ENCODE measurements at places on chromosomes 2 and 18.

GRCh38 chr2:179057737-179058136, 7.8 kb upstream of the CCDC141 start:
- no peak for DNase-seq

- no peak for DNase-seq
Measured at GRCh38 chr2:54858021-54858681, 134.7 kb downstream of the EML6 start.

DNA sequence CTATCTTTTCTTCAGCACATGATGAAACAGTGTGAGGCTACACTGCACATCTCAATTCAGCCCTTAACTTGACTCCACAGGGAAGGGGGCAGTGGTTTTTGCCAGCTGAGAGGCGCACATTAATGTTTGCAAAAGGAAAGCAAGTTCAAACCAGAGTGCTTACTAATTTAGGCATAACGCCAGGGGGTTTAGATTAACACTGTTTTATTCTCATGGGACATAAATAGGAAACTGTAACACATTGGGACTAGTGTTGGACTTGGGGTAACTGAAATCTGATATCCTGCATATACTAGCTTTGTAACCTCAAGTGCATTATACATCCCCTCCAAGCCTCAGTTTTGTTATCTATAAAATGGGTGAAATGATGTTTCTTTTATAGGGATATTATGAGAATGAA, 821.2 kb upstream of the ID2 start:
- no peak for DNase-seq

DNA sequence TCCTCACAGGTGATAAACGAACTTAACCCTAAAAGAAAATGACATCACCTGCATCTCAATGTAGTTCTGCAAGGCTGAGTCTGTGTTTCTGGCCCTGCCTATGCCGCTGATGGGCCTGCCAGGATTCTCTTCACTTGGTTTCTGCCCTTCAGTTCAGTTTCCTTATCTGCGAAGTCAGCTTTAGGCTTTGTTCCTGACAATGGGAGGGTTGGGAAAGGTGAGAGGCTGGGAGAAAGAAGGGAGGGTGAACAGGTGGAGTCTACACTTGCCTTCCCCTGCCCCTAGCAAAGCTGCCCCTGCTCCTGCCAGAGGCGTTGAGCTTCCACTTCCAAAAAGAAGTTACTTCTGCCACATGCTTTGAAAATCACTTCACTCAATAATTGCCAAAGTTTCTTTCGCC, 124.0 kb upstream of the APCDD1 start:
- no peak for DNase-seq

- DNase-seq, result no peak
Measured at GRCh38 chr2:24107336-24107735, 15.8 kb downstream of the PFN4 start.

DNA sequence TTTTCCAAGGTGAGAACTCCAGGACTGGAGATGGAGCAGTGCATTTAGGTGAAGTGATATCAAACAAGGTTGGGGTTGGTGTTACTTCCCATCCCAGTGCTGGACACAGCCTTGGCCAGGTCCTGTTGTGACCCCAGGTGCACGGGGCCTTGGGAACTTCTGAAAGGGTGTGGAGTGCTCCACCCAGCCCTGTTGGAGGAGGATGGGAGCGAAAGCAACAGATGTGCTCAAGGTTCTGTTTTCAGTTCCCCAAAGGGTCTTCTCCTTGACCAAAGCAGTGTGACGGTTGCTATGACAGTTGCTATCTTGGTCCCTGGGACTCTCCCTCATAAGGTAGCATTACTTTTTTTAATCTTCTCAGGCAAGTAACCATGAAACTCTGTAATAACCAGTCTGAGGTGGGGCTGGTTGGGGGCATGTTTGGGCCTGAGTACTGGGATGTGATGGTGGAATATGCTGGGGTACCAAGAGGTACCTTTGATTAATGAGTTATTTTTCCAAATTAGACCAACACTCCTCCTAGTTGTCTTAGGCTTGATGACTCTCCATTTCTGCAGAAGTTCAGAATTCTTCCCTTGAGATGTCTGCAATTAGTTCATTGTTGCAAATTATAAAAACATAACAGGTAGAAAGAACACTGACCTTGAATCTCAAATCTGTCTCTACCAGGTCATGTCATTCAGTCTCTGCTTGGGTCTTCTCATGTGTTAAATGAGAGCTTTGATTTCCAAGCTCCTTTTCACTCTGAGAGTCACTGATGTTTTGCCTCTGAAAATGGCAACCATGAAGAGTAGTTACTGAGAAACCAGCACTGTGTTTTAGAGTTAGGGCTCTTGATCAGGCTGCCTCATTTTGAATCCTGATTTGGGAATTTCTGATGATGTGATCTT, 154.5 kb downstream of the RPIA start:
- DNase-seq, result no peak

DNA sequence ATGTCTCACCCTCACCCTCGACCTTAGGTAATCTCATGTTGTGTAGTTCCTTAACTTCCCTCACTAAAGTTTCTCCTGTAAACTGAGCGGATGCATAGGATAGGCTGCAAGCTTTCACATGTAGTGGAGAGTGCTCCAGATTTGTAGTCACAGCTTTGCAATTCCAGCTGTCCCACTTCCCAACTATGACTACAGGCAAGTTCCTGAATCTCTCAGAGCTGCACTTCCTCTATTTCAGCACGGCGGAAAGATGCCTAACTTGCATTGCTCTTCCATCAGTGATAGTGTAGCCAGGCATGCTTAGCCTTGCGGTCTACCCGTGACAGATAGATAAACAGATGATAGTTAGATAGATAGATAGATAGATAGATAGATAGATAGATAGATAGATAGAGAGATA, 183.1 kb upstream of the CCDC68 start:
- no peak for DNase-seq

- no peak for DNase-seq
Measured at GRCh38 chr2:75799859-75800258, 89.1 kb upstream of the GCFC2 start.

GRCh38 chr2:132656266-132656975, 13.6 kb downstream of the LYPD1 start:
- DNase-seq, result no peak

- no peak for DNase-seq
Measured at GRCh38 chr2:10499275-10499907, 51.3 kb upstream of the ODC1 start.

DNA sequence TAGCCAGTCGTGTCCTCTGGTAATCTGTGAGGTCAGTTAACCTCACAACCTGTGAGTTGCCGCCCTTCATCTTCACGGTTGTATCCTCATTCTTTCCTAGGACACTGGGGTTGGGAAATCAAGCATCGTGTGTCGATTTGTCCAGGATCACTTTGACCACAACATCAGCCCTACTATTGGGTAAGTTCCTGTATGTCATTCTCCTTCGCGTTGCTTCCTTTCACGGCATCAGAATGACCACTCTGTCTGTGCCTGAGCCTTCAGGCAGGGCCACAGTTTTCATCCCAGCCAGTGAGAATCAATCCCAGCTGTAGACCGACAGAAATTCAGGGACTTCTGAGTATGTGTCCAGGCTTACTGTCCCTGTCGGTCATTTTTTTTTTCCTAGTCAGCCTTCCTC, 67.1 kb downstream of the RAB31 start:
- no peak for DNase-seq

- no peak for DNase-seq
Measured at GRCh38 chr2:46520130-46520711, 40.9 kb downstream of the TMEM247 start.

DNA sequence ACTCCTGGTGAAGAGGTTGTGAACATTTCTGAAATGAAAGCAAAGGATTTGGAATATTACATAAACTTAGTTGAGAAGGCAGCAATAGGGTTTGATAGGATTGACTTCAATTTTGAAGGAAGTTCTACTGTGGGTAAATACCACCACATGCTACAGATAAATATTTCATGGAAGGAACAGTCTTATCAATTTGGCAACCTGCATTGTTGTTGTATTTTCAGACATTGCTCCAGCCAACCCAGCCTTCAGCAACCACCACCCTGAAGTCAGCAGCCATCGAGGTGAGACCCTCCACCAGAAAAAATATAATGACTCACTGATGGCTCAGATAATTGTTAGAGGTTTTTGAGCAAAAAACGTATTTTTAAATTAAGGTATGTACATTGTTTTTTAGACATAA, 10.0 kb downstream of the RDH14 start:
- DNase-seq, result no peak

- DNase-seq, result no peak
Measured at GRCh38 chr2:145593280-145593679, 1073.4 kb upstream of the ZEB2 start.

GRCh38 chr2:133942398-133942797, 311.5 kb upstream of the MGAT5 start:
- no peak for DNase-seq

GRCh38 chr2:240333985-240334384, 101.5 kb upstream of the GPC1 start:
- no peak for DNase-seq

DNA sequence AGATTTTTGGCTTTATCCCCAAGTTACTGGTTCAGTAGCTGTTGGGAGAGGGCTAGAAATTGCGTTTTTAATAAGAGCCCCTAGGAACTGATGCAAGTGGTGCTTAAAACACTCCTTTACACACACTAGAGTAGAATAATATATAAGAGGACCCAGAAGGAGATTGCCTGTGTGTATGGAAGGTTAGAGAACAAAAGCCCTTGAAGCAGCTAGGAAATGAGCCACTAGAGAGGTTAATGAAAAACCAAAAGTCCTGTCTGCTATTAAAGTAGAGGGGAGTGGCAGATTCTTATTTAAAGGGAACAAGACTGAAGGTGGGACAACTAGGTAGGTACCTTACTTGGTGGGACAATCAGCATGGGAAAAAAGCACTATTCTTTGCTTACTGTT, 14.4 kb upstream of the SLC39A10 start:
- no peak for DNase-seq

DNA sequence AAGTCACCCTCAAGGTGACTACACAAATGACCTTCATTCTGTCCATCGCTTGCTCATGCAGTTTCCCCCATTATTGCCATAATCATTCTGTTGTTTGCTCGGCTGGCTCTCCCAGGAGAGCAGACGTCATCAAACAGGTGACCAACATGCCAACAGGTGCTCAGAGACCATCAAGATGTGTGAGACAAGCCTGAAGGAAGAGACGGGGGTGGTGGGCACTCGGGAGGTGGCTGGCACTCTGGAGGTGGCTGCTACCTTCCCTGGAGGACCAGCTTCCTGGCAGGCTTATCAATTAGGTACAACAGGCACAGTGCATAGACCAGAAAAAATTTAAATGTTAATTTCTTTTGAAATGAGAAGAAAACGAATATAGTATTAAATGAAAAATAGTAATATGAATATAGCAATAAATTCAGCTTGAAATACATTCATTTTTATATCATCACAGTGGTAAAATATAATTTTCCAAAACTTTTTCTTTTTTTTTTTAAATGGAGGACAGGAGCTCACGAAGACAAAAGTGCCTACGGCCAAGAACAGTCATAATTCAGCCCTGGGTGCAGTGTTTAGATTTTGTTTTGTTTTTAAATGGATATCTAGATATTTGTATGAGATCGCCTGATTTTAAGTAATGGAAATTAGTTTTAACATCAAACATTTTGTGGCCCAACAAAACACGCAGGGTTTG, 16.9 kb upstream of the HAAO start:
- no peak for DNase-seq

DNA sequence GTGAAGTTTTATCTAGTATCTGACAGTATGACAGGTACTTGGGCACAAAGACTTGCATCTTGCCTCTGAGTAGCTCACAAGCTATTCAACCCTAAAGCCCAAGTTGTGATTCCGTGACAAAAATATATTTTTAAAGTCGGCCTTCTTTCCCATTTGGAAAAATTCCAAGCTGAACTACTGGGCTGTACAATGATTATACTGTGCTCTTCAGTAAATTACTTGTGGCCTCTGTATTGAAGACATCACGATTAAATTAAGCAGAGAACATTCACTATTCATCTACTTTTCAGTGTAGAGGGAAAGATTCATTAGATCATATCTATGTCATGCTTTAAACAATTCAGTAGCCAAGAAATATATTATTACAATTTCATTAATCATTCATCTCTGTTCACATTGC, 282.2 kb downstream of the CDH2 start:
- DNase-seq, result no peak

GRCh38 chr2:157194097-157194688, 63.3 kb upstream of the GALNT5 start:
- DNase-seq, result no peak

DNA sequence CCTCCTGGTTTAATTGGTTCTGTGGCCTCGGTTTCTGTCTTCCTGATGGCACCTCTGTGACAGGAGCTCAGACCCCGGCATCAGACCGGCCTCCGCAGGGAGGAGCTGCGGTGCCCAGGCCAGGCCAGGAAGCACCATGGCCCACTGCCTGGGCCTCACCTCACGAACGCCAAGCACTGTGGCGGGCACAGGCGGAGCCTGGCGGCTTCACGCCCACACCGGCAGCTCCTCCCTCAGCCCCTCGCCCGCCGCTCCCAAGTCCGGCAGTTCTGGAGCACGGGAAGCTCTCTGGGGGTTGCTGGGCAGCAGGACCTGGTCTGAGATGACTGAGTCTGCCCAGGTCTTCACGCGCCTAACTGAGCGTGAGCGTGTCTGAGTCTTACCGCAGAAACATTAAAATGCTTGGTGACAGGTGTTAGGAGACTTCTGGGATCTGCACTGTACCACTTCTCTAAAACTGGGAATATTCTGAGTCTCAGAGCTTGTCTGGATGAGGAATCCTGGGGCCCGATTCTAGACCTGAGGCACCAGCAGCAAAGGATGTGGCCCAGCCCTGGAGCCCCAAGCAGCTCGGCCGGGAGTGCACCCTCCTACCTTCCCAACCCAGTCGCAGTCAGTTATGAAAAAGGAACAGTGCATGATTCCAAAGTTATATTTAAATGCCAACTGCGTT, 21.9 kb downstream of the RTP5 start:
- no peak for DNase-seq

- no peak for DNase-seq
Measured at GRCh38 chr18:12769644-12770440, 67.0 kb downstream of the PSMG2 start.

DNA sequence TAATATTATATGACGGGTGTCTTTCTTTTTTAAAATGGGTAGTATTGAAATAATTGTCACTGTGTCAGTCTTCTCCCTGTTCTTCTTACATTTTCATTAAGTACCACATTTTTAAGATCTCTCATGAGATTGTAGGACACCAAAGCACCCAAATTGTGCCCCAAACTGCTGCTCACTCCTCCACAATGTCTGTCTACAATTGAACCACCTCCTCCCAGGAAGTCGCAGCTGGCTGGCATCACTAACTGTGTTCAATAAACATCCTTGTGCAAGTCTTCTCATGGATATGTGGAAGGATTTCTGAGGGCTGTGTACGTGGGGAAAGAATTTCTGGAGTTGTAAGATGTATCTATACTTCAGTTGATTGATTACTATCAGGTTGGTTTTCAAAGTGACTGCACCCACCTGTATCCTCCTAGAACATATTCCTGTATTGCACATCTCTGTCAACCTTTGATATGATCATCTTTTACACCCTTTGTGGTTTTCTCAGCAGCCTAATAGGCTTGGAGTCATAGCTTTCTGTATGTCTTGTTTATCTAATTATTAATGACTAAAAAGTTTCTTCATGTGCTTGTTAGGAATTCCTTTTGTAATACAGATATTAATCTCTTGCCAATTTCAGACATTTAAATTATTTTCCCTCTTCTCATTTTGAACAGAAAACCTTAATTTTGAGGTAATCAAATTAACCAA, 774.9 kb downstream of the RNF144A start:
- DNase-seq, result no peak

- no peak for DNase-seq
Measured at GRCh38 chr2:73203055-73203681, 794 bp downstream of the NOTO start.

All from activated CD4-positive, alpha-beta T cell treated with anti-CD3 and anti-CD28 coated beads for 1 hour (primary cell).